ENCODE measurements at places on chromosomes 1 and 21. TPM values are rescaled to one million over a fixed set of nuclear protein-coding genes. Genes with fewer than 3 reads are reported as not detected.

UTP25 gene
- total RNA-seq: 8.9 TPM

CNR2 gene
- 0.57 TPM for total RNA-seq

PCBP3 gene
- 5.4 TPM for total RNA-seq

DNA sequence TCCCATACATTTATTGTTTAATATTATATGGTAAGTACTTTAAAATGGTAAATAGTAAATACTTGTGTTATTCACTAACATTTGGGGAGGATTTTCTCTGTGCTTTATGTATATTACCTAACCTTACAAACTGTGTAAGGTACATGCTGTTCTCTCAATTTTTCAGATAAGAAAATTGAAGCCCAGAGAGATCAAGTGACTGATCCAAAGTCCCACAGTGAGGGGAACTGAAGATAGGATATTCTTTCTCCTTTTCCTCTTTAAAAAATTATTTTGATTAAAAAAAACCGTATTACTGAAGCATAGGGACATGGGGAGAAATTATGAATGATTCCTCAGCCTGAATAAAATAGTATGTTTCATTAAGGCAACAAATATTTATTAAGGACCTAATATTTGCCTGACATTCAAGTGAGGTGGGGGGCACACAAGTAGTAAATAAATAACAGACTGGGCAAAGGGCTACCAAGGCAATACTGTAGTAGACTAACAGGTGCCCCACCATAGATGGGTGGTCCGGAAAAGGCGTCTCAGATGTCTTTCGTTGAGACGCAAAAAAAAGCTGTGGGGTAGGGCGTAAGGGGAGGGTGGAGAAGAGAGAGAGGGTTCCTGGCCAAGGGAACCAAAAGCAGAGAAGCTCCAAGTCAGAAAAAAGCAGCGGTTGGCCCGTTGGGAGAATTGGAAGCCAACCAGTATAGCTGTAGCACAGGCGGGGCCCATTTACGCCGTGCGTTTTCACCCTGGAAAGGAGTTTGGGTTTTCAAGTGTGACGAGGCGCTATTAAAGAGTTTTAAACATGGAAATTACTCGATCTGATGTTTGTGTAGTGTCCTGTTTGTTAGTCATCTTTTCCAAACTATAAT, 944 bp upstream of the AGO3 start:
- no peaks in the 10 kb centered on the region for H3K36me3 ChIP-seq
- peak overlapping the region; percentile 97 for H3K27ac ChIP-seq
- H3K4me1 ChIP-seq: peaks cover 8% of the 10 kb centered on the region
- peak; percentile 28 for DNase-seq

DNA sequence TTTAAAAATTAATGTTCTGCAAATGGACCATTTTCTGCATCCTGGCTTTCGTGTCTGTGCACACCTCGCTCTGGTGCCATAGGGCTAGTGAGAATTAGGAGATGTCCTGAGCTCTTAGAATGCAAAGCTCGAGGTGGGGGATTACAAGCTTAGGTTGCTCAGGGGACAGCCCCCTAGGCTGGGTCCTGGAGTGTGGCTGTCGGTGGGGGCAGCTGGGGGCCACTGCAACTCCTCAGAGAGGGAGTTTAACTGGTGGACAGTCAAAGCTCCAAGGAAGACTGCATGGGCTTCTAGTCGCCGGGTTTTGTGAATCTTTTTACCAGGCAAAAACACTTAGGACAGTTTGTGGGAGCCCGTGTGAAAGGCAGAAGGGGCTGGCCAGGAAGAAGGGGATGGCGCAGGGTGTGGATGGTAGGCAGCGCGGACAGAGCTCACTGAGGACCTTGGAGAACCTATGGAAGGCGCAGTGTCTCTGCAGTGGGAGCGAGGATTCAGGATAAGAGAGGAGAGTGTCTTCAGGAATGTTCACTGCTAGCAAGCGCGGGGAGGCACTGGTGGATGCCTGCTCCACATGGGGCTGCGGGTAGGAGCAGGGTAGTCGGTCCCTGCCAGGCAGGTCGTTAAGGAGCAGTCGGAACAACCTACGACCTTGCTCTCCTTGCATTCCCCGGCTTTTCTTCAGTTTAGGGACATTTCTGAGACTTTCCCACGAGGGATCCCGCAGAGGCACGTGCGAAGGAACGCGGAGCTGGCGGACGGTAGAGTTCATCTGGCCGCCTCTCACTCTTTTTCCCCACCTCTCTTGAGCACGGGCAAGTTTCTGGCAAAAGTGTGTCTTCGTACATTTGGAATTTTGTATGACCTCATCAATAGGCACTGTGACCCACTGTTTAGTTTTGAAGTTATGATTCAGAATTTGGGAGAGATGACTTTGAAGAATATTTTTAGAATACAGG, 12.9 kb upstream of the KCNE1 start:
- peaks cover 16% of the 10 kb centered on the region for H3K4me1 ChIP-seq
- peak overlapping the region; percentile 94 for H3K4me3 ChIP-seq
- H3K27me3 ChIP-seq: no peaks in the 10 kb centered on the region
- peak; percentile 30 for DNase-seq
- peaks cover 29% of the 10 kb centered on the region for H3K36me3 ChIP-seq
- H3K27ac ChIP-seq: peak overlapping the region; percentile 98

- no peak for DNase-seq
- no peaks in the 10 kb centered on the region for H3K27me3 ChIP-seq
- H3K4me3 ChIP-seq: no peak overlapping the region
- no peaks in the 10 kb centered on the region for H3K36me3 ChIP-seq
- H3K4me1 ChIP-seq: no peaks in the 10 kb centered on the region
Observed at GRCh38 chr21:39661740-39662139, 49.0 kb downstream of the B3GALT5 start.

DNA sequence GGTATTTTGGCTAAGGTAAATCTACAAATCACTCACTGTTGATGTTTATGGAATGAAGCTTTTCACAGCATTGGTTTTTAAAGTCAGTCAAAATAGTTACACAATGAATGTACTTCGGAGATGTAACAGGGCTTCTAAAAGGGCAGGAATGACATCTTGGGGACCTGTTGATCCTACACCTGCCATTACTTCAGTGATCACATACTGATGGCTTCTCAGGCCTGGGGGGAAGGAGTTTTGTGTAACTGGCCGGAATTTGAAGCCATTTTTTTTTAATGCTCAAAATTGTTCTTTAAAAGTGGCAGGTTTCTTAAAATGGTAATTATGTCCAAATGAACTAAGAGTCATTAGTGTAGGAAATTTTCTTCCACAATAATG, 11.2 kb downstream of the RPL5 start:
- no peak overlapping the region for H3K4me3 ChIP-seq
- H3K36me3 ChIP-seq: peaks cover 31% of the 10 kb centered on the region
- DNase-seq: no peak
- no peak overlapping the region for H3K27ac ChIP-seq

GRCh38 chr1:50097021-50097679, 11.6 kb upstream of the ELAVL4 start:
- no peak overlapping the region for H3K27ac ChIP-seq
- no peaks in the 10 kb centered on the region for H3K27me3 ChIP-seq
- H3K4me1 ChIP-seq: no peaks in the 10 kb centered on the region
- H3K4me3 ChIP-seq: no peak overlapping the region
- no peak for DNase-seq

DNA sequence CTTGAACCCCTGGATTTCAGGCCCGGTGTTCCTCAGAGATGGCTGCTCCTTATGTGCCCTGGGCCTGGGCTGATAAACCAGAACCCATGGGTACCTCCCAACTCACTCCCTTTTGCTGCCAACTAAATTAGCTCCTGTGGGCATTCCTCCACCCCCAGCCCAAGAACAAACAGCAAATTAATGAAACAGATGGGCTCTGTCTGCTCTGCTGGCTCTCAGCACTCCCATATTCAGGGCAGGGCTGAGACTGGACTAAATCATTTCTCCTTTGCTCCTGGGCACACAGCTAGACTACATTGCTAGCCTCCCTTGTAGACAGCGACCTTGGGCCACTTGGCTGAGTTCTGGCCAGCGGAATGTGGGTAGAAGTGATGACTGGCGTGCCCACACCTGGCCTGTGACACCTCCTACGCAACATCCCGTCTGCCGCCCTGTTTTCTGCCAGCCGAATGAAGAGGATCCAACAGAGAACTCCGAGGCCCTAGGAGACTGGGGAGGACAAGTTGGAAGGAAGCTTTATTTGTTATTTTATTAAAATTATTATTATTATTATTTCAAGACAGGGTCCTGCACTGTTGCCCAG, 101.9 kb upstream of the DISP3 start:
- H3K36me3 ChIP-seq: no peaks in the 10 kb centered on the region
- H3K27me3 ChIP-seq: no peaks in the 10 kb centered on the region
- H3K27ac ChIP-seq: no peak overlapping the region

Data from kidney (tissue), 22 donors.